T follicular helper cell (primary cell): ENCODE measurements at places on chromosomes 3 and 15.

GRCh38 chr3:186983659-186984058 lies 53.3 kb downstream of the ST6GAL1 start:
- DNase-seq, result no peak

DNA sequence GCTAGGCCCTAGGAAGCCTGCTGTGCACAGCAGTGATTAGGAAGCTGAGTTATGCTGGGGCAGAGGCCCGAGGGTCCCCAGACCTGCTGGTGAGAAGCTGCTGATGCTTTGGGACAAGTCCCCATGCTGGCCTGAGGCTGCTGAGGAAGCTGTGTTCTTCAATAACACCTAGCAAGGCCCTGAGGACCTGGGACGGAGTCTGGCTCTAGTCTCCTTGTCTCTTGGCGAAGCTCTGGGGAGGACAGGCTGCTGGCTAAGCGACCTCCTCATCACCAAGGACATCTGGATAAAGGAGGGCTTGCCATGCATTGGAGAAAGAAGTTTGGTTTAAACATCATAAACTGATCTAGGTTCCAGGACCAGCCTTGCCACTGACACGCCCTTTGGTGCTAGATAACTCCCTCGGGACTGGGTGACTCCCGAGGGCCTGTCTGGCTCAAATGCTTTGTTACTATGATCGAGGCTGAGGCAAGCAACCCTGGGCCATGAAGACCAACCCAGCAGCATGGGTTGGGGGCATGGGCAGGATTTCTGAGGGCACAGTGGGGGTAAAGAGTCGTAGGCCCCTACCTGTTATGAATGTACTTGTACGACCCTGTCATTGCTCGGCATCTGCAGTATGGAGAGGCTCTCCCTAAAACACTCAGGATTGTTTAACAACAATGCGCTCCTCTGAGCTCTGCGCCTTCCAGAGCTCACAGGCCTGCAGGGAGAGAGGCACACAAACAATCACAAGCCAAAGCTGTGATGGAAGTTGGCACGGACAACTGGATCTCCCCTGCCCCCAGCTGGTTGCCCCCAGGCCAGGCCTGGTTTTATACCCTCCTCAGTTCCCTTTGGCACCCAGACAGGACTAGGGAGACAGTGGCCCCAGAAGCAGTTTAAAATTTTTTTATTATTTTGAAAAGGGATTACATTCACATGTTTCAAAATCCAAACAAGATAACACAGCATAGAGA lies 64.4 kb downstream of the LINGO1 start:
- no peak for DNase-seq

GRCh38 chr3:25713341-25713985 lies 48.8 kb upstream of the TOP2B start:
- no peak for DNase-seq

GRCh38 chr3:144809380-144809779 lies 837.8 kb downstream of the DIPK2A start:
- DNase-seq, result no peak

DNA sequence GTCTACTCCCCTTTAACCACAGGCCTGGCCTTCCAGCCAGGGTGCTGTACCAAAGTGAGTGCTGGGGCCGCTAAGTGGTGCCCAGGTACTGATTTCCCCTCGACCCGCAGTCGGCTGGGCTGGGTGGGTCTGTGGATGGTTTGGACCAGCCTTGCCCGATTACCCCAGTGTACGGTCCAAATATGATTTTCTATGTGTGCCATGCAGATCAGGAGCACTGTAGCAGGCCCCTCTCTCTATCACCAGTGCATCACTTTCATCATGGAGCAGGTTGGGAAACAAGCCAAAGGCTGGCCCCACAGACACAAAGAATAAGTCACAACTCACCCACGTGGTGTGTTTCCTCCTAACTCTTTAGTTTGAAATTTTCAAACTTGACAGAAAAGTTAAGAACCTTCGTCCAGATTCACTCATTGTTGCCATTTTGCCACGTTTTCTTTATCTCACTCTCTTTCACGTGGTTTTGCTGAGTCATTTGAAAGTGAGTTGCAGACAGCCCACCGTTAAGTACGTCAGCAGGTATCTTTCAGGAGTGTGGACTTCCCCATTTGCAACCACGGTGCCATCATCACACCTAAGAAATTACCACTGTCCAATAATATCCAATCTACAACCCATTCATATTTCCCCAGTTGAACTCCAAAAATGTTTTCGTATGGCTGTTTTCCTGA lies 37.0 kb downstream of the ZNF710 start:
- no peak for DNase-seq

GRCh38 chr3:180804916-180805315 lies 107.6 kb upstream of the FXR1 start:
- no peak for DNase-seq

GRCh38 chr3:126753191-126754160 lies 49.4 kb downstream of the CHCHD6 start:
- no peak for DNase-seq

DNA sequence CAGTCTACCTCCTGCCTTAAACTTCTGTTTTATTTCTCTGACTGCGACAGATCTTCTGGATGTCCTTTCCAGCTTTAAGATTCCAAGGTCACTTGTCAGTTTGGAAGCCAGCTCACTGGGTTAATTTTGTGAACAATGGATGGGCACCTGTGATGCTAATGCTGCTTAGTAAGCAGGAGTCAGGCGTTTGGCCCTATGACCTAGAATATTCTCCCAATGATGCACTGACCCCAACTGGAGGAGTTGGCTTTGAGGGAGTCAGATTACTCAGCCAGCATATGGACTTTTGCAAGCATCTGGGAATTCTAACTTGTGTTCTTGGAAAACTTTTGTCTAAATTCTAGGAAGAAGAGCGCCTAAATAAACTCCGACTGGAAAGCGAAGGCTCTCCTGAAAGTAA lies 28.1 kb downstream of the HACD3 start:
- DNase-seq, result no peak

DNA sequence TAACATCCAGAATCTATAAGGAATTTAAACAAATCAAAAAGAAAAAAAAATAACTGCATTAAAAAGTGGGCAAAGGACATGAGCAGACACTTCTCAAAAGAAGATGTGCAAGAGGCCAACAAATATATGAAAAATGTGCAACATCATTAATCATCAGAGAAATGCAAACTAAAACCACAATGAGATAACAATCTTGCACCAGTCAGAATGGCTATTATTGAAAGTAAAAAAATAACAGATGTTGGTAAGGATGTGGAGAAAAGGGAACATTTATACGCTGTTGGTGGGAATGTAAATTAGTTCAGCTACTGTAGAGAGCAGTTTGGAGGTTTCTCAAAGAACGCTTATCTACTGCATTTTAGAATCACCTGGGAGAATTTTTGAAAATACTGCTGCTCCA lies 186.1 kb downstream of the OTOL1 start:
- DNase-seq, result no peak
